Mucosa of gallbladder (tissue), 1 donor: ENCODE measurements at places on chromosomes 11 and 22. TPM values are rescaled to one million over a fixed set of nuclear protein-coding genes. Genes with fewer than 3 reads are reported as not detected.
A peak's percentile ranks its signal among the peaks of the same experiment; 100 is the strongest.

DNA sequence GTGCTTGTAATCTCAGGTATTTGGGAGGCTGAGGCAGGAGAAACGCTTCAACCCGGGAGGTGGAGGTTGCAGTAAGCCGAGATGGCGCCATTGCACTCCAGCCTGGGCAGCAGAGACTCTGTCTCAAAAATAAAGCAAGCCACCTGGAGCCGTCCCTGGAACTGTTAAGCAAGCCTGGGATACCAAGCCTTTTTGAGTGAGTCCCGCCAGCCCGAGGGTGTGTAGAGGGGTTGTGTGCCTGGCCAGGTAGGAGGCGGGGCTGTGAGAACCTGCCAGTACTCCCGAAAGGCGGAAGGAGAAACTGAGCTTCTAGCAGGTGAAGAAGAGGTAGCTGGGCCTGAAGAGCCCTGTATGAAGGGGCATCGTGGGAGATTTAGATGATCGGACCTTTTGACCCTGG, 52.4 kb downstream of the TRIOBP start:
- no peak for DNase-seq

- peak; percentile 54 for DNase-seq
These were observed 1.4 kb downstream of the PATZ1 start for GRCh38 chr22:31344578-31345330.

The SLCO2B1 gene
- total RNA-seq, result 112 TPM

- no peak for DNase-seq
These were observed 94.9 kb downstream of the FAR1 start for GRCh38 chr11:13763341-13763740.

The LRRC55 gene
- total RNA-seq, result 0.09 TPM

DNA sequence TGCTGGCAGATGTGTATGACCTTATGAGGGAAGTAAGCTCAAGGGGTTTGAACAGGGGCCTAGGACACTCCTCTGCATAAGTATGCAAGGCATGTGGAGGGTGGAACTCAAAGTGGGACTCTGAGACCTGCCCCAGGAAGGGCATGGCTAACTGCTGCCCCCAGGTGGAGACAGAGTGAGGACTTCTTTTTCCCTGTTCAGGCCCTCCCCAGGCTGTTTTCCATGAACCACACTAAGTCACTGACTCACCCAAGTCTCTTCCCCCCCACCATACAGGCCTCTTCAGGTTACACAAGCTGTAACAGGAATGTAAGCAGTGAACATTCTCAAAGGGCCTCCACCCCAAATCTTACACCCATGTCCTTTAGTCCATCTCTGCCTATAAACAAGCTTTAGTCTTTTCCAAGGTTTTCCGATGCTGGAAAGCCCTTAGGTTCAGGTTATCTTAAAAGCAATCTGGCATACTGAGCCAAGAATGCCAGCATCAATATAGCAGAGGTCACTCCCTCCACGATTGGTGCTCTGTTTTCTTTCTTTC, 13.1 kb downstream of the EEF1G start:
- peak; percentile 93 for DNase-seq
